Aorta (tissue), 5 donors: ENCODE measurements at places on chromosomes 6 and 20. TPM values are rescaled to one million over a fixed set of nuclear protein-coding genes. Genes with fewer than 3 reads are reported as not detected.
A peak's percentile ranks its signal among the peaks of the same experiment; 100 is the strongest.

GRCh38 chr20:35302421-35303335, 10.5 kb upstream of the FAM83C start:
- H3K27ac ChIP-seq, result no peak overlapping the region
- peaks cover 3% of the 10 kb centered on the region for H3K4me1 ChIP-seq
- H3K4me3 ChIP-seq, result no peak overlapping the region
- H3K27me3 ChIP-seq, result no peaks in the 10 kb centered on the region
- DNase-seq, result no peak

DNA sequence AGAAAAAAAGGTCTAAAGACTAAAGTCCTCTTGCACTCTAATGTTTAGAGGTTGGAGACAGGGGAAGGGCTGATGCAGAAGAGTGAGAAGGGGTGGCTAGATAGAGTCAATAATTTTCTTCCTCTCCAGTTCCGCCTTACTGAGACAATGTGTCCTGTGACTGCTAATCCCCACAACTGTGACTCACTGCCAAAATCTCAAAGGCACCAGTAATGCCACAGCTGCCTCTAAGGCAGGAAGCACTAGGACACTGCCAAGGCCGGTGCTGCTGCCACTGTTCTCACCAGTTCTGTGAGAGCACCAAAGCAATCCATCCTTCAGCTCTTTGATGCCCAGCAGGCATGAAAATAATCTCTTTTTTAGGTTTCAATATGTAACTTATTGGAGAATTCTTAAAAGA, 701.9 kb upstream of the MAP3K7 start:
- H3K27me3 ChIP-seq, result no peaks in the 10 kb centered on the region
- no peak for DNase-seq
- H3K4me3 ChIP-seq, result no peak overlapping the region
- H3K4me1 ChIP-seq, result no peaks in the 10 kb centered on the region
- H3K27ac ChIP-seq, result no peak overlapping the region

DNA sequence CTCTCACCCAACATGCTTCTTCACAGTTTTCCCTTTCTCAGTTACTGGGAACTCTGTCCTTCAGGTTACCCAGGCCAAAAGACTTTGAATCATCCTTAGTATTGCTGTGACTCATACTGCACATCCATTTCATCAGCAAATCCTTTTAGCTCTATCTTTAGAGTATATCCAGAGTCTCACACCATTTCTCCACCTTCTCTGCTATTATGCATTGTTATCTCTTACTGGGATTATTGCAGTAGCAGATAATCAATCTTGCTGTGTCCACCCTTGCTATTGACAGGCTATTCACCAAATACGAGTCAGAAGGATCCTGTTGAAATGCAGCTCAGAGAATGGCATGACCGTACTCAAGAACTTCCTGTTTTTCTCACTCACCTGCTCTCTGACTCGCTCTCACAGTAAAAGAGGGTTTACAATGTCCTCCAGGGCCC, 57.3 kb downstream of the BCKDHB start:
- no peak overlapping the region for H3K4me3 ChIP-seq
- no peaks in the 10 kb centered on the region for H3K4me1 ChIP-seq
- H3K36me3 ChIP-seq, result no peaks in the 10 kb centered on the region
- H3K27ac ChIP-seq, result no peak overlapping the region

- H3K36me3 ChIP-seq, result no peaks in the 10 kb centered on the region
- peaks cover 5% of the 10 kb centered on the region for H3K4me1 ChIP-seq
- no peak for DNase-seq
Measured at GRCh38 chr6:148704400-148705246, 42.2 kb upstream of the UST start.

DNA sequence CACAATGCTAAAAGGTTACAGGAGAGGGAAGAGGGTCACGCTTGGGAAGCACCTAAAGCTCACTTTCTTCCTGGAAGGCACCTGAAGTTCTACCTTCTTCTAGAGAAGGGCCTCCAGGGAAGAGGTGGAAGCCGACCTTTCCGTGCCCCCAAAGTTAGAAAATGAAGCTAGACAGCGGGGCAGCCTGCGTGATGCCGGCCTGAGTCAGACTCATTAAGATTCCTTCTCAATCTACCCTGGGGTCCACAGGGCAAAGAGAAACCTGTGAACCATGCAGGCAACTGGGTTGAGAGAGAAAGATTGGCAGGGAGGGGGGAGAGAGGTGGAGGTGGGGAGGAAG, 54.8 kb upstream of the CCDC167 start:
- H3K36me3 ChIP-seq, result no peaks in the 10 kb centered on the region
- H3K4me3 ChIP-seq, result no peak overlapping the region
- no peaks in the 10 kb centered on the region for H3K4me1 ChIP-seq
- no peak overlapping the region for H3K27ac ChIP-seq
- H3K27me3 ChIP-seq, result no peaks in the 10 kb centered on the region
- no peak for DNase-seq

GRCh38 chr6:786946-787763, 94.2 kb upstream of the EXOC2 start:
- H3K36me3 ChIP-seq, result no peaks in the 10 kb centered on the region
- no peaks in the 10 kb centered on the region for H3K4me1 ChIP-seq
- no peak for DNase-seq
- peaks cover 2% of the 10 kb centered on the region for H3K27me3 ChIP-seq

DNA sequence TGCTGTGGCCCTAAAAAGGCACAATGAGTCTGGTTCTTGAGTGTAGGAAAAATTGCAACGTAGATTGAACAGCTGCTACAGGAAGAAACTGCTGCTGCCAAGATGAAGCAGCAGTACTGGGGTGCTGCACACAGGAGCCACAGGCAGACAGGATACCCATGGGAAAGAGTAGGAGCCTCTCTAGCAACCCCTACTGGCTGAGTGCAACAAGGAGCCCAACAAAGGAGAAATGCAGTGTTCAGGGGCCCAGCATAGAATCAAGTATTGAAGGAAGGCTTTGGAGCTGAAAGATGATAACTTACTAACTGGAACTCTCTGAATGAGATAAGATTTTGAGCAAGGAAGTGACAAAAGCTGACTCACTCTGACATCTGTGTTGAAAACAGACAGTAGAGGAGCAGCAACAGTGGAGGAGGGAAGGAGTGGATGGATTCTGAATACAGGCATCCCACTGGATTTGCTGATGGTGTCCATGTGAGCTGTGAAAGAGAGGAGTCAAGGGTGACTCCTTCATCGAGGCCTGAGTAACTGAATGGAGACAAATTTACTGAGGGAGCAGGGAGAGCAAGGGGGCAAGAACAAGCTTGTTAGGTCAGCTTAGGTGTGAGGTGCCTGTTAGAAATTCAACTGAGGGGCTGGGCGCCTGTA, 534.7 kb upstream of the JARID2 start:
- H3K4me1 ChIP-seq, result no peaks in the 10 kb centered on the region
- H3K36me3 ChIP-seq, result no peaks in the 10 kb centered on the region
- H3K27me3 ChIP-seq, result no peaks in the 10 kb centered on the region
- DNase-seq, result no peak

DNA sequence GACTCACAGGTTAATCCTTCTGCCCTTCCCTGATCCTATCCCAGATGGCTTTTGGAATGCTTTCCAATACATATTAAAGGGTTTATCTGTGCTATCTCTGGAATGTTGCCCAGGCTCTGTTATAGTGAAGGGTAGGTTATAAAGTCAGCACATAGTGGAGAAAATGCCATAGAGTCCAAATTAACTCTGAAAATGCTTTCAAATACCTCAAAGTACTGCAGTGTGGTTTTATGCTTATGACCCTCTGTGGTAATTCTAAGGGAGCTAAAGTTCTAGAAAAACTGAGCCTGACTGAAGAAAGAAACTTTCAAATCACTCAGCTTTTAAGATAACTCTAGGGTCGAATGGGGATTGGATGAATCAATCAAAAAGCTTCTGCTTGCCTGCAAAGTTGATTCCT, 159.8 kb downstream of the PLCB1 start:
- no peaks in the 10 kb centered on the region for H3K4me1 ChIP-seq
- H3K36me3 ChIP-seq, result no peaks in the 10 kb centered on the region
- no peak overlapping the region for H3K4me3 ChIP-seq
- DNase-seq, result no peak
- no peak overlapping the region for H3K27ac ChIP-seq

Gene TXLNB
- polyA plus RNA-seq, result 0.63 TPM

Gene ZSCAN23
- 0.82 TPM for polyA plus RNA-seq

DNA sequence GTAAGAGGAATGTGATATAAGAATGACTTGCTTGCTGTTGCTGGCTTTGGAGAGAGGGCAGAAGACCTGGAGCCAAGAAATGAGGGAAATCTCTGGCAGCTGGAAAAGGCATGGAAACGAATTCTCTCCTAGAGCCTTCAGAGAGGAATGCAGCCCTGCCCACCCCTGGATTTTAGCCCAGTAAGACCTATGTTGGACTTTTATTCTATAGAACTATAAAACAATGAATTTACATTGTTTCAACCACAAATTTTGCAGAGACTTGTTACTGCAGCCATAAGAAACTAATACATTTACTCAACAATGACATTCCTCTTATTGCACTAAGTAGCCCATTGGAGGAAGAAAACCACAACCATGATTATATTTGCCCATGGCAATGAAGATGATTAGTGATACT, 39.5 kb upstream of the PREP start:
- H3K27ac ChIP-seq, result no peak overlapping the region
- H3K27me3 ChIP-seq, result no peaks in the 10 kb centered on the region

GRCh38 chr6:10531503-10531902, 10.4 kb downstream of the GCNT2 start:
- H3K27me3 ChIP-seq, result no peaks in the 10 kb centered on the region
- H3K36me3 ChIP-seq, result no peaks in the 10 kb centered on the region
- peak overlapping the region; percentile 78 for H3K27ac ChIP-seq

Gene EYA4
- polyA plus RNA-seq, result not detected
